Choroid plexus epithelial cell (primary cell): ENCODE measurements at places on chromosomes 5 and 9.
A peak's percentile ranks its signal among the peaks of the same experiment; 100 is the strongest.

DNA sequence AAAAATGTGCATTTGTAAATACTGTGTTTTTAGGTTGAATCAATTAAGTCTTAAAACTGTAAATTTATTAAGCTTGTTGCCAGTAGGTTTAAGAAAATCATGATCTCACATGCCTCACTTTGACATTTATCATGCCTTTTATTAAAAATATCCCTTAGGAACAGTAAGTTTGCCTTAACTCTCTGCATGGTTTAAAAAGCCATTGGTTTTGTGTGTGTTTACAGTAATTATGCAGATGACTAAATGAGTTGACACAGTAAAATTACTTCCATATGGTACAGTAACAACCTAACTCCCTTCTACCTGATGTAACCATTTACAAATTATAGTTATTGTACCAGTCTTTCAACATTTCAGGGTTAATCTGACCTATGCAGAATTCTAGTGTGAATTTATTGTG, 6.5 kb downstream of the RPS6 start:
- DNase-seq = no peak

GRCh38 chr5:154779105-154779504, 23.9 kb downstream of the LARP1 start:
- DNase-seq = peak; percentile 86

GRCh38 chr9:99748676-99749075, 73.0 kb upstream of the NR4A3 start:
- peak; percentile 11 for DNase-seq

GRCh38 chr9:13033959-13034693, 245.4 kb downstream of the MPDZ start:
- DNase-seq = peak; percentile 84

GRCh38 chr9:89576404-89576839, 28.4 kb upstream of the GADD45G start:
- DNase-seq = peak; percentile 63

DNA sequence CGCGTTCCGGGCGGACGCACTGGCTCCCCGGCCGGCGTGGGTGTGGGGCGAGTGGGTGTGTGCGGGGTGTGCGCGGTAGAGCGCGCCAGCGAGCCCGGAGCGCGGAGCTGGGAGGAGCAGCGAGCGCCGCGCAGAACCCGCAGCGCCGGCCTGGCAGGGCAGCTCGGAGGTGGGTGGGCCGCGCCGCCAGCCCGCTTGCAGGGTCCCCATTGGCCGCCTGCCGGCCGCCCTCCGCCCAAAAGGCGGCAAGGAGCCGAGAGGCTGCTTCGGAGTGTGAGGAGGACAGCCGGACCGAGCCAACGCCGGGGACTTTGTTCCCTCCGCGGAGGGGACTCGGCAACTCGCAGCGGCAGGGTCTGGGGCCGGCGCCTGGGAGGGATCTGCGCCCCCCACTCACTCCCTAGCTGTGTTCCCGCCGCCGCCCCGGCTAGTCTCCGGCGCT, at the start of gene DAPK1:
Gene DAPK1 (plus strand): TSS at position 264 of the 442 bp plus-strand sequence. CDS start 1,211 bp downstream, outside the sequence.
- DNase-seq = peak; percentile 38

DNA sequence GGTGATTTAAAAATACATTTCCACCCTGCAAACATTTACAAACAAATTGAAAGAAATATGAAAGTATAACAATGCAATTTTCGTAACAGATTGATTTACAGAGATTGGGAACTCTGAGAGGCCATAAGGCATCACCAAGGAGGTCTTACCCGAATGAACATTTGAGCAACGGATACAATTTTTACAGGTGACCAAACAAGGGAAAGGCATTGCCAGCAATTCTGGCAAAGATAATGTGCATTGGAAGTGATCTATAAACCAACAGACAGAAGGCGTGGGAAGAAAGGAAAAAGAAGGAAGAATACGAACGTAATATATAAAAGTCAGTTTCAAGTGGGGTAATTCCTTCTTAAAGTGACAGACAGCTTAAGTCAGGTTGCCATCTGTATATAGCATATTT, 295.9 kb downstream of the CDH12 start:
- DNase-seq = no peak

DNA sequence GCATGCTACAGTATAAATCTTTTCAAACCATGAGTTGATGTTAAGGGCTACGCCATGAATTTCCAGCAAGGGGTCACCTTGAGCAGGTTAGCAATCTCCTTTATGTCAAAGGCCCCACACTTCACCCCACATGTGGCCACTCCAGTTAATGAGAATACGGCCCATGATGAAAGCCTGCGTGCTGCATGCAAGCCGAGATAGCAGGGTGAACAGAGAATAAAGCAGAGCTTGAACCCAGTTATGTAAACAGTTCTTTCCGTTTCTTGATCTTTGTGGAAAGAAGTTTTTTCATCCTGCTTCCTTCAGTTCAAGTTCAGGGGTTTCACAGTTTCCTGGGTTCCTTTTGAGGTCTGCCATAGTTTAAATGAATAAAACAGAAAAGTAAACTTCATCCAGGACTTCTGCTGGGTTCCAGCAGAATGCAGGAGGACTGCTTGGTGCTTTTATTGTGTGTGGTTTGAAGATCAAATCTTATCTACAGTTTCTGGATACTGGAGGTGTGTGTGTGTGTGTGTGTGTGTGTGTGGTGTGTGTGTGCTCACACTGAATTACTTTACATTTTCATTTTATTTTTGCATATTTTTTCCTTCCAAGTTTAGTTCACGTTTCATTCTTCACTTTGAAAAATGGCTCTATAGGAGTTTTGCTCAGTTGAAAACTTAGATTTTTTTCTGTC, 87.1 kb downstream of the HMHB1 start:
- no peak for DNase-seq

DNA sequence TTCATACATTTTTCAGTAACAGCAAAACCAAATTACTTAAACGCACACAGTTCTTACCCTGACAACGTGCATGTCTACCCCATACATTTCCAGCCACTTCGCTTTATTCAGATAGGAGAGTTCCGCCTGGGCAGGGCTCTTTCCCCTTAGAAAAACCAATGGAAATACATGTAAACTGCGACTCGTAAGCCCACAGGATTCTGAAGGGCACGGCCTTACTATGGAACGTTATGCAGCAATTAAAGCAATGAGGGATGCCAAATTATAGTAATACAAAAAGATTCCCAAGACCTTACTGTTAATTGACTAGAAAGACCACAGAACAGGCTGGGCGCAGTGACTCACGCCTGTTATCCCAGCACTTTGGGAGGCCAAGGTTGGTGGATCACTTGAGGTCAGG, 64.5 kb downstream of the EPB41L4B start:
- no peak for DNase-seq

GRCh38 chr9:18009902-18010301, 431.0 kb downstream of the SH3GL2 start:
- DNase-seq = no peak

GRCh38 chr5:14125262-14125661, 17.9 kb upstream of the TRIO start:
- DNase-seq = no peak

GRCh38 chr9:21968331-21969010, 25.7 kb downstream of the CDKN2A start:
- DNase-seq = no peak

DNA sequence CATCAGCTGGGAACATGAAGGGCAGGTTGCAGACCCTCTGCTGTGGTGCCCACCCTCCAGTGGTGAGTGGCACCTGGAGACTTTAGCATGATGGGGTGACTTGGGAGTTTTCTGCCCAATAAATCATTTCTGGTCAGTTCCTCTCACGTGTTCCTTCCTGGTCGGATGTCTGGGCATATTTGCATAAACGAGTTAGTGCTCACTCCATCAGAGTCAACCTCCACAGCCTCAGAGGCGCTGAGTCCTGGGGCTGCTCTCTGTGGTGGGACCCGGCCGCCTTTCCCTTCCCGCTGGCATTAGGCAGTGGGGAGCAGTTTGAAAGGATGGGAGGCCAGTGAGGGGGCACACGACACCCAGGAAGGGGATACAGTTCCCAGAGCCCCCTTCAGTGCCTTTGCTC, 114.0 kb upstream of the FCN2 start:
- DNase-seq = no peak

DNA sequence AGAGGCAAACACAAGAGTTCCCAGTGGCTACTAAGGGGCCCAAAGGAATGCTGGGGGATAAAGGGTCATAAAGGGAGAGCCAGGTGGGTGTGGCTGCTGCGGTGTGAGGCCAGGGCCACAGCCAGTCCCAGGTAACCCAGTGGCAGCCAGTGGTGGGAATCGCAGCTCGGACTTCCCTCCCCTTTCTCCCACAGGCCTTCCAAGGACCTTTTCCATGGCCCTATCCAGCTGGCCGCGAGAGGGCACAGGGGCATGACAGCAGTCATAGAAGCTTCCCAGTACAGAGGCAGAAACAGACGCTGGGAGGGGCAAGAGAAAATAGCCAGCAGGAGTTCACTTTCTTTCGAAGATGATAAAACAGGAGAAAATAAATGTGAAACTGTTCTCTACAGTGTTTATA, 257.6 kb downstream of the SEMA5A start:
- DNase-seq = no peak

GRCh38 chr5:143315929-143316328, 87.6 kb downstream of the NR3C1 start:
- DNase-seq = no peak

- DNase-seq = peak; percentile 65
Observed at GRCh38 chr5:37740331-37741066, 99.3 kb downstream of the GDNF start.

GRCh38 chr5:123651234-123651633, 139.3 kb downstream of the CSNK1G3 start:
- no peak for DNase-seq

DNA sequence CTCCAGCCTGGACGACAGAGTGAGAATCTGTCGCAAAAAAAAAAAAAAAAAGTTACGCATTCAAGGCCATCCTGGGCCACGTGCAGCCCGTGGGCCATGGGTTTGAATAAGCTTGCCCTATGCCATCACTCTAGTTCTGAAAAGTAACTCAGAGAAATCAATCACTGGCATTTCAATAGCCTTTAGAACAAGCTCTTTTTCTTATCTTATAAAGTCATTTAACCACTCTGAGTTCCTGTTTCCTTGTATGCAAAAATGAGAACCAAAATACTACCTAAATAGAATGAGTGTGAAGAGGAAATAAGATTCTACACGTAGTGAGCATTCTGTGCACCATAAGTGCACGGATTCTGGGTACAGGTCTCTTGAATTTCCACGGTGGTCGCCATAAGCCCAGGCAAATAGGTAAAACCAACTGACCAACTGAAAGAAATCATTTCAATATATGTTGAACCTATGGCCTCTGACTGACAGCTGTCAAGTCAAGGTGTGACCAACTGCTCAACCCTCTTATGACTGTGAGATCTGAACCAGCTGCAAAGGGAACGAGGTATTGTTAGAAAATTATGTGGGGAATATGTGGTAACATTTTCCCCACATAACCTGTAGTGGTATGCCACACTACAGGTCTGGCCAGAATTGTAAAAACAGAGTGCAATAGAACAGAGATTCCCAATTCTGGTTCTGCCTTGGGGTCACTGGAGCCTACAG, 143.9 kb upstream of the LHFPL2 start:
- no peak for DNase-seq

- no peak for DNase-seq
Observed at GRCh38 chr9:123096987-123097386, 63.5 kb downstream of the GPR21 start.

GRCh38 chr5:79590396-79590999, 21.7 kb upstream of the TENT2 start:
- DNase-seq = no peak

DNA sequence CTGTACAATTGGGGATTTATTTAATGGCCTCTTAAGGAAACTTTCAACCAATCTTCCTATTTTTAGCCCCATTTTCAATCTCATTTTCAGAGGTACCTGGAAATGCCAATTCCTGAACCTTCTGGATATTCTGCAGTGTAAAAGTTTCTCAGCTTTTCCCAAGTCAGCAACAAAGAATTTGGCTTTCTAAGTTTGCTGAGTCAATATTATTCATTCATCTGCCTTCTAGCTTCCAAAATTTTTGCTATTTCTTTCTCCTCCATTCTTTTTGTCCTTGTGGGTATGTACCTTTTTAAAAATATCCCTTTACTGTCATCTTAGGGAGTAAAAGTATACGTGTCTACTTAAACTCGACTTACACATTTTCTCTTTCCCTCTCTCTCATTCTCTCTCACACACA, 25.7 kb downstream of the CETN3 start:
- no peak for DNase-seq

GRCh38 chr9:38075272-38075671, 6.2 kb upstream of the SHB start:
- DNase-seq = no peak

DNA sequence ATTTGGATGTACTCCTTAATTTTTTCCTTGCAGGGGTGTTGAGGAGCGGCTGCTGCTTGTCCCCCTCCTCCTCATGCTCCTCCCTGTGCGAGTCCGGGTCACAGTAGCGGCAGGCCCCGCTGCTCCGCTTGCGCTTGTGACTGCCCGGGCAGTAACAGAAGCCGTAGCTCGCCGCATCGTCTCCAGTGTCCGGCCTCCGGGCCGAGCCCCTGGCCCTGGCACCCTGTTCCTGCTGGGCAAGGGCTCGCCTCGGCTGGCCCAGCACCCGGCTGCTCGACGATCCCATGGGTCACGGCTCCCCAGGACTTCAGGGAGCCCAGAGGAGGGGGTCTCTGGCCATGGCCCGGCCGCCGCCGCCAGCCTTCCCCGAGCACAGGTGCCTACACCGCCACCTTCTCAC, at the start of gene GMCL2:
Gene GMCL2 (minus strand): TSS at position 358 of the 400 bp plus-strand sequence. CDS start 72 bp downstream, at position 286.
- no peak for DNase-seq

- no peak for DNase-seq
Observed at GRCh38 chr9:12790883-12791282, 16.1 kb downstream of the LURAP1L start.

DNA sequence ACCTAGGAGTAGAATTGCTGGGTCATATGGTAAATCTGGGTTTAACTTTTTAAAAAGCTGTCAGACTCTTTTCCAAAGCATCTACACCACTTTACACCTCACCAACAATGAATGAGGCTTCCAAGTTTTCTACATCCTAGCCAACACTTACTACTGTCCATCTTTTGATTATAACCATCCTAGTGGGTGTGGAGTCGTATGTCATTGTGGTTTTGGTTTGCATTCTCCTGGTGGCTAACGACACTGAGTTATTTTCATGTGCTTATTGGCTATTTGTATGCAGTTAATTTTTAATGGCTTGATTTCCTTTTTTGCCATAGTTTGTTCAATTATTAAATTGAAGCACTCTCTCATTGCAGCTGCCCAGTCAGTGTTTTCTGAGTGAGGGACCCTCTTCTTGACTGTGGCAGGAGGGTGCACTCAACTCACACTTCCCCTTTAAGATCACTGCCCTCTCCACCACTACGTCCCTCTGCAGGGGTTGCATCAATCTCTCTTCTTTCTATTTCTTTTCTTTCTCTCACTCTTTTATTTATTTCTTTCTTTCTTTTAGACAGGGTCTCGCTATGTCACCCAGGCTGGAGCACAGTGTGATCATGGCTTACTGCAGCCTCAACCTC, 182.3 kb downstream of the C9orf152 start:
- no peak for DNase-seq

DNA sequence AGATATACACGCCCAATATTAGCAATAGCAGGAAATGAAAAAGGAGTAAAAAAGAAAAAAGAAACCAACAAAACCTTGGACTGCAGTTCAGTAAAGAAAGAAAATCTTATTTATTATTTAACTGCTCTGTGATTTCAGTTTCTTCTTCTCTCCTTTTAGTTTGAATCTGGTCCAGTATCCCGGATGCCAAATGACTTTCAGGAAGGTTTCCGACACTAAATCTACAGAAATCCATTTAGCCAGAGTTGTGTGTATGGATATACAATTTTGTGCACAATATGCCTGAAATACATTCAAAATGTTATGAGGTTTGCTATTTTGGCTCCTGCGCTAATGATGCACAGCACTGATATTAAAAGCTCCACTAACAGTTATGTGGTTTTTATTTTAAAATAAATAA, 64.5 kb downstream of the FBXL7 start:
- no peak for DNase-seq
